Progenitor cell of endocrine pancreas (in vitro differentiated cells): ENCODE measurements at places on chromosomes 4 and X. TPM values are rescaled to one million over a fixed set of nuclear protein-coding genes. Genes with fewer than 3 reads are reported as not detected.

GRCh38 chr4:61772126-61772525, 572.0 kb downstream of the ADGRL3 start:
- DNase-seq: no peak

DNA sequence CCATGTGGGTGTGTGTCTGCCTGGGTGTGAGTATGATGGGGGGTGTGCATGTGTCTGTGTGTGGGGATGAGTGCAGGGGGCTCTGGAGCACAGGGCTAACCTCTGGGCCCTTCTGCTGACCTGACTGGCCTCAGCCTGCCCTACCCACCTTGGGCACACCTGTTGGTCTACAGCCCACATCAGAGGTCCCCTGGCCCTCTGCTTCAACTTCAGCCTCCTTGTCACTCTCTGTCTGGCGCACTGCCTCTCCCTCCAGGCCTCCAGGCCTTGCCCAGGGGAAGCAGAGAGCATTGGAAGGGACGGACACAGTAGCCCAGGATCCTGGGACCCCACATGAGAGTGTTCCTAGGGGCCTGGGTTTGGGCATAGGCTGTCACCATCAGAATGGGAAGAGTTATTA, 115.4 kb downstream of the EFNB1 start:
- peak; percentile 2 for DNase-seq

DNA sequence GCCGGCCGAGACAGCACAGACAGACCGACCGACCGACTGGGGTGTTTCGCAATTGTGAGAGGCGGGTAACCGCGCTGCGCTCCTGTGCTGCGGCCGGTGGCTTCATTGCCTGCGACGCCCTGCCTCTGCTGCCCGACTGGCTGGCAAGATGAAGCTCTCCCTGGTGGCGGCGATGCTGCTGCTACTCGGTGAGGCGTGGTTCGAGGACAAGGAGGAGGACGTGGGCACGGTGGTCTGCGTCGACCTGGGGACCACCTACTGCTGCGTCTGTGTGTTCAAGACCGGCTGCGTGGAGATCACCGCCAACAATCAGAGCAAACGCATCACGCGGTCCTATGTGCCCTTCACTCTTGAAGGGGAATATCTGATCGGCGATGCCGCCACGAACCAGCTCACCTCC, 565.7 kb upstream of the SMIM31 start:
- no peak for DNase-seq

- no peak for DNase-seq
Observed at GRCh38 chr4:17476853-17477252, 35.0 kb downstream of the QDPR start.

DNA sequence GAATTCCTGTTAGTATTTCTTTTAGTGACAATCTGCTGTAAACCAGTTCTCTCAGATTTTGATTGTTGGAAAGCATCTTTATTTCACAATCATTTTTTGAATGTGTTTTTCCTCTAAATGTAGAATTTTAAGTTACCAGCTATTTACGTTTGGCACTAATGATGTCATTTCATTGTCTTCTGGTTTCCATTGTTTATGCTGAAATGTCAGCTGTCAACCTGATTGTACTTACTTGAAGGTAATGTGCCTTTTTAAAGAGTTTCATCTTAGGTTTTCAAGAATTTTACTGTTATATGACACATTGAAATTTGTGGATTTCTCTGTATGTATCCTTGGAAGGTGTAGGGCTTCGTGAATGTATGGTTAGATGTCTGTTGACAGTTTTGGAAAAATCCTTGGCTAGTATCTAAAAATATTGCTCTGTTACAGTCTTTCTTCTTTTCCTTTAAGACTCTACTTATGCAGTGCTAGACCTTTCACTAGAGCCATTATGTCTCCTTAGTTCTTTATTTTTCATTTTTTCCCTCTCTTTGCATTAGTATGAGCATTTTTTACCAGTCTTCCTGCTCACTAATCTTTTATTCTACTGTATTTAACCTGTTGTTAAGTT, 30.4 kb downstream of the SMAD1 start:
- DNase-seq: no peak

DNA sequence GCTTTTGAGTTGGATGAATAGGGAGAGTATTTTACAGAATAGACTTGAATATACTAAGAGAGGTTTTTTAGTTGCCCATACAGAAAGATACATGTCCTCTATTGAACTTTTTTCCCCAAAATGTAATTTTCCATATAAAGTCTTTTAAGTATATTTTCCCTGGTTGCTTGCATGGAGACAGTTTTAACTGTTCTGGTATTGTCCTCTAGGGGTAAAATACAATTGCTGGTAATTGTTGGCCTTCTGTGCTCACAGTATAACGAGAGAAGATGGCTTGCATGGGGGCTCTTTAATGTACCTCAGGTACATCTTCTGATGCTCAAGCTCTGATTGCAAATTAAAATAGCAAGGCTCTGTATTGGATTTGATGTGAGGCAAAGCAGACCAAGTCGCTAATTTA, 136.1 kb downstream of the ARX start:
- DNase-seq: no peak

DNA sequence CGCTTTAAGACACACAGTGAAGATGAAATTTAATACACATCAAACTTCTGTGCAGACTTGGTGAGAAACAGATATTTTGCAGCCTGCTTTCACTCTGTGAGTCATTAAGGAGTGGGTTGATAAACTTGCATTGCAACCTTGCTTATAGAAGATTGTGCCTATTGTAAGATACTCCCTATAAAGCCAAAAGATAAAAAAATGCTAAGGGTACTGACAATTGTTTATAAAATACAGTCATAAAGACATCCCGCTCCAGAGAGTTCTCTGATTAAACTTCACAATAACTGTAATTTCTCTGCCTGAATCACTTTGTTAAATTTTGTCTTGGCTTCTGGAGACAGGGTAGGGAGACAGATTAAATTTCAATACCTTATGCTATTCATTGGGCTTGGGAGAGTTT, 49.1 kb downstream of the GALNT7 start:
- no peak for DNase-seq

DNA sequence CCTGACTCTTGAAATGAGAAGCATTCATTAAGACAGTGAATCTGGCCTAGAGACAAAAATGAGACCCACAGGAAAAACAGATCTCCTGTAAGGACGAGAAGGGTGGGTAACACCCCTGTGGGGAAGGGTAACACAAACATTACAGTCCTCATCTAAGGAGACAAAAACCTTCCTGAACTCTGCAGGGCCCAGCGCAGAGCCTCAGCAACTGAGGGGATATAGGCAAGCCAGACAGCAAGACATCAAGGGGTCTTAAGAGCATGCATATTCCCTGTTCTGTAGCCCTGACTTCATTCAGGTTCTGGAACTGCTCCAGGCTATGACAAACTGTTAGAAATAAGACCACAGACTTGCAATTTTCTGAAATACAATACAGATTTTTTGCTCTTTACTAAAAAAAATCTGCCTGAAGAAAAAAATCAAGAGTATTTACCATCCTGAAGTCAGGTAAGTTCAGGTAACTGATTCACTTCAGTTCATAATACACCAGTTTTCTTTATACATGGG, 15.5 kb downstream of the COX18 start:
- no peak for DNase-seq

DNA sequence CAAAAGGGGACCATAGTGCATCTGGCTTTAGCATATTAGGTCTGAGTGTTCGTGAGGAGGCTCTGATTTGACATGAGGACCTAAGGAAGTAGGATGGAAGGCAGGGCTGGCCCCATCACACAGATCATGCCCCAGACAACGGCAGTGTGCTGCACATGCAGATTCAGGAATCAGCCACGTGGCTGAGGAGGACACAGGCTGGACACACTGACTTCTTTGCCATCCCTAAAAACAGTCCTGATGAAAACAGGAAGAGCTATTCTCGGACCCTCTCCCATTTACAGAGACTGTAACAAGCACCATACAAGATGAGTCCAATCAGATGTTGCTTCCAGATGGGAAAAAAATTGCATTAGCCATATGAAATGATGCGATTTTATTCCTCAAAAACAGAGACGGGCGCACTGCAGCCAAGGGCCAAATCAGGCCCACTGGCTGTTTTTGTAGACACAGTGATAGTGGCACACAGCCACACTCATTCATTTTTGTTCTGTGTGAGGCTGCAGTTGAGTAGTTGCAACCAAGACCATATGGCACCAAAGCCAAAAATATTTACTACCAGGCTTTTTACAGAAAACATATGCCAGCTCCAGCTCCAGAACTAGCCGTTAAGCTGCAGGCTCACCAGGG, 41.0 kb downstream of the ACSL1 start:
- DNase-seq: no peak

- DNase-seq: no peak
Observed at GRCh38 chrX:2697741-2698299, 6.7 kb downstream of the CD99 start.

- DNase-seq: no peak
Observed at GRCh38 chr4:8858701-8859210, 12.9 kb downstream of the HMX1 start.

GRCh38 chr4:148214529-148215166, 227.6 kb downstream of the NR3C2 start:
- no peak for DNase-seq

GRCh38 chrX:138709886-138710791, 1.4 kb downstream of the FGF13 start:
- DNase-seq: peak; percentile 9

DNA sequence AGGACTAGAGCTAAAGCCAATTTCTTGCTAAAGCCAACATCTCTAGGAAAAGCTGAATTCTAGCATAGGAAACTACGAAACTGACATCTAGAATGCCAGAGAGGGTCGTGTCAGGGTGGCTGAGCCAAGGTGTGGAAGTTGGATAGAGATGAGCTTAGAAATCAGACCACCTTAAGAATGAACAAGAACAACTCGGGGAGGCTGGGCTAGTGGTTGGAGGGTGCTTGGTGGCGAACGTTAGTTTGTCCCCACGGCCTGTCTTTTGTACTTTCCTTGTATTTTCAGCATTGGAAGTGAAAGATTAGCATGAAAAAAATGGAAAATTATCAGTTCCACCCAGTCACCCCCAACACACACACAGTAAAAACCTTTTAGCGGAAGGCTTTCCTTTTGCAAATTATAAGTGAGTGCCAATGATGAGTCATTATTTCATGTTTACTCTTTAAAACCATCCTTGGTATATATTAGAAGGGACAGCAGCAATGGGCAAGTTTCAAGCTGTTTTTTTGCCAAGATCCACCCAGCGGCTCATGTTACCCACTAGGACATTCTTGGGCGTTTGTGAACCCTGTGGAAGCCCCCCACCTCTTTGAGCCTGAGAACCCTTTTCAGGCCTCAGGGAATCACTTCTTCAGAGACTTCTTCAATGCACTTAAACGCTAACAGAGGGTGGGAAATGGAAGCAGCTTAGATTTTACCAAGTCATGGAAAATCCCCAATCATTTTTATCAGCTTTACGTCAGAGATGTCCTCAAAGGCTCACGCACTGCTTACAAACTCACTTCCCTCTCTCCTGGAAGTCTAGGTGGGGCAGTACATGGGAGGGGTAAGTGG, 4.9 kb upstream of the PPEF1 start:
- DNase-seq: no peak

DNA sequence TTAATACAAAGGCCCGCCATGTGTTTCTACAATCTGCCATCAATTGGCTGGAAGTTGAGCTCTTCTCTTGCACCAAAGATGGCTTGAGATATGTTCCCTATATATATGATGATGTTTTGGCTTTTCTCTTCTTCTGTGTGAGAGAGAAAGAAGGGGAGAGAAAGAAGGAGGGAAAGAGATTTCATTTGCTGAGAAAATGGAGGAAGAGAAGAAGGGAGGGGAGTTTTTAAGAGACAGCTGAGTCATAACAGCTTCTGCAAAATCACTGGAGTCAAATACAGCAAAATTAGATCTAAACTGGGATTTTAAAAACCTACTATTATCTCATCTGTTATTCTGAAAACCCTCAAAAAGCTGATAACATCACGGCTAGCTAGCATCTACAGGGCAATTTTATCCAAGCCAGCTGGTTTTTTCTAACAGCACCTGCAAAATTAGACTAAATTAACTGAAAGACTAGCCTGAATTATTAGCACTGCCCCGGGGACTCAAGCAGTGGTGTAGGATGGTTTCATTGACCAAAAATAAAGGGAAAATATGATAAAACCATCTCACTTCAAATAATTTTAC, 647.6 kb upstream of the ACTRT1 start:
- no peak for DNase-seq

The PRPS2 gene
- total RNA-seq: 15.8 and 18.6 TPM in 2 replicates

The CT45A3 gene
- not detected in 2 replicates for total RNA-seq

The ODAPH gene
- total RNA-seq: not detected in 2 replicates

The ITM2A gene
- total RNA-seq: 1.5 and 3.8 TPM in 2 replicates

The STBD1 gene
- 1.9 TPM in 2 replicates for total RNA-seq
